Psoas muscle (tissue), 8 donors: ENCODE measurements at places on chromosomes 1 and 21. TPM values are rescaled to one million over a fixed set of nuclear protein-coding genes. Genes with fewer than 3 reads are reported as not detected.

GRCh38 chr1:22533244-22533895 lies 29.9 kb upstream of the EPHA8 start:
- no peak overlapping the region for H3K4me3 ChIP-seq
- H3K4me1 ChIP-seq, result no peaks in the 10 kb centered on the region
- no peaks in the 10 kb centered on the region for H3K27me3 ChIP-seq

DNA sequence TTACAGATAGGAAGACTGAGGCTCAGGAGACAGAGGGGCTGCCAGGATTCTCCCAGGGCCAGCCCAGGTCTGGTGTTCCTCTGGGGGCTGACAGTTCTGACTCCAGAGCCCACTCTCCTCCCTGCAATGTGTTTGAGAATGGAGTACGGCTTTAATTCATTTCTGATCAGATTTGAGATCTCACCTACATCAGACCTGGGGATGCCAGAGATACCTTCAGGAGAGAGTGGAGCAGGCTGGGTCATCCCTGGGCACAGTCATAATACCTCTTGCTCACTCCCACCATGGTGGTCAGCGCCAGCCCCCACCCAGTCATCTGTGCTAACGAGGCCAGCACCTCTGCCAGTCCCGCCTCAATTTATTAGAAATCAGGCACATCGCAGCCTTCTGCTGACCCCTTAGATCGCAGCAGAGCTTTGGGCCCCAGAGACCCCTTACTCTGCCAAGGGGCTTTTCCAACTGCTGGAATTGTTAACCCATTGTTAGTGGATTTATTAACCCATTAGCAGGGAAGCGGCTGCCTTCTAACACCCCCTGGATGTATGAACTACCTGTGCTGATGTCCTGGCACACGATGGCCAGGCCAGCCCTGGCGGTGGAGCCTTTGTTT lies 352.1 kb downstream of the MATN1 start:
- H3K4me1 ChIP-seq, result no peaks in the 10 kb centered on the region
- no peaks in the 10 kb centered on the region for H3K36me3 ChIP-seq
- no peak for DNase-seq
- H3K4me3 ChIP-seq, result no peak overlapping the region

- no peak overlapping the region for H3K27ac ChIP-seq
- no peaks in the 10 kb centered on the region for H3K27me3 ChIP-seq
- H3K4me3 ChIP-seq, result no peak overlapping the region
- H3K36me3 ChIP-seq, result no peaks in the 10 kb centered on the region
These were observed 173.3 kb downstream of the CAMTA1 start for GRCh38 chr1:6958407-6959030.

DNA sequence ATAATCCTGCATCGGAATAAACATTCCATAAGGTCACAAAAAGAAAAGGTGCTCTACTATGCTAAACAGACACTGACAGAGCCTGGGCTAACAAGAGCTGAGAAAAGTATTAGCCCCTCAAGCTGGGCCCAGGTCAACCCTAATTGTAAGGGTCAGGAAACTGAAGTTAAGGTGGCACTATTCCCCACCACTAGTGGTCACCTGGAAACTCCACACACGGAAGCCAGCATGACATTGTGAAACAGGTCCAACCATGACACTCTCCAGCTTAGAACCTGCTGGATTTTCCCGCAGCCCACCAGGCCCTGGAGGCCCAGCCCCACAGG lies 1.2 kb downstream of the PTTG1IP start:
- H3K27ac ChIP-seq, result peak overlapping the region; percentile 97
- H3K36me3 ChIP-seq, result no peaks in the 10 kb centered on the region
- no peak for DNase-seq
- H3K4me1 ChIP-seq, result peaks cover 62% of the 10 kb centered on the region
- H3K27me3 ChIP-seq, result no peaks in the 10 kb centered on the region

GRCh38 chr1:26384076-26384475 lies 11.5 kb upstream of the ZNF683 start:
- no peaks in the 10 kb centered on the region for H3K36me3 ChIP-seq
- H3K27ac ChIP-seq, result no peak overlapping the region
- H3K27me3 ChIP-seq, result peaks cover 5% of the 10 kb centered on the region
- no peak for DNase-seq
- no peaks in the 10 kb centered on the region for H3K4me1 ChIP-seq

GRCh38 chr1:110346690-110347089 lies 7.5 kb downstream of the RBM15 start:
- peaks cover 5% of the 10 kb centered on the region for H3K36me3 ChIP-seq
- H3K27ac ChIP-seq, result no peak overlapping the region
- no peaks in the 10 kb centered on the region for H3K27me3 ChIP-seq
- DNase-seq, result no peak
- H3K4me1 ChIP-seq, result peaks cover 94% of the 10 kb centered on the region
- H3K4me3 ChIP-seq, result peak overlapping the region; percentile 29

GRCh38 chr1:186424539-186424938 lies 36.4 kb downstream of the PDC start:
- H3K4me3 ChIP-seq, result no peak overlapping the region
- H3K4me1 ChIP-seq, result no peaks in the 10 kb centered on the region
- H3K36me3 ChIP-seq, result peaks cover 38% of the 10 kb centered on the region
- DNase-seq, result no peak
- no peaks in the 10 kb centered on the region for H3K27me3 ChIP-seq
- H3K27ac ChIP-seq, result no peak overlapping the region

DNA sequence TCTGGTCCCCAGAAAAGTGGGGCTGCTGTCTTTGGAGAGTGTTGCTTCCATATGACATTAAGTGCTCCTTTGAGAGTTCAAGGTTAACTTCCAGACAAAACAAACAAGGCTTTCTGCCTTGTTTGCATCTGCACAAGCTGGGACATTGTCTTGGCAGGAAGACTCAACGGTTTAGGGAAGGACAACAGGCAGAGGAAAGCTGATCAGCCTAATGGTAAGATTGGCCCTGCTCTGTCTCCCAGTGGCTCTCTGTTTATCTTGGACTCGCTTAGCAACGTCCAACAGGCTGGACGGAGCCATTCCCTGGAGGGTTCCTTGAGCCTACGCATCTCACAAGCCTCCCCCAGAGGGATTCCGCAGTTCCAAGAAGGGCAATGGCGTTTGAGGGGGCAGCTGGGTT lies 62.2 kb upstream of the SLC44A3 start:
- no peaks in the 10 kb centered on the region for H3K36me3 ChIP-seq
- H3K4me1 ChIP-seq, result no peaks in the 10 kb centered on the region
- no peak overlapping the region for H3K4me3 ChIP-seq

DNA sequence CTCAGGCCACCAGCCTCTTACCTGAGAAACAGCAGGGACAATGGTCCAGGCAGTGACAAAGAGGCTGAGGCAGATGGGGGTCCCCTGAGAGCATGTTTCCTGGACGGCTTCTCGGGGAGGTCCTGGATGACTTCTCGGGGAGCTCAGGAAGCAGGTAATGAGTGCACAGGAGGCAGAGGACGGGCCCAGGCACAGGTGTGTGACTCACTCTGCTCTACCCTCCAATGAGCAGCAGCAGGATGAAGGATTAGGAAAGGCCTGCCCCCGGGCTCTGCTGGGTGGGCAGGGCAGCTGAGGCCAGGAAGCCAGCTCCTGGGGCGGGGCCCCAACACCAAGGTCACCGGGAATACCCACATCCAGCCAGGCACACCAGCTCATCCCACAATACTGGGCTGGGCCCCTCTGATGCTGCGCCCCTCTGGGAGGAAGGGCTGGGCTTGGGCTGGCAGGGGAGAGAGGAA lies 17.2 kb upstream of the PTAFR start:
- peak; percentile 39 for DNase-seq
- H3K27me3 ChIP-seq, result no peaks in the 10 kb centered on the region
- no peaks in the 10 kb centered on the region for H3K4me1 ChIP-seq
- no peak overlapping the region for H3K4me3 ChIP-seq
- H3K27ac ChIP-seq, result no peak overlapping the region

DNA sequence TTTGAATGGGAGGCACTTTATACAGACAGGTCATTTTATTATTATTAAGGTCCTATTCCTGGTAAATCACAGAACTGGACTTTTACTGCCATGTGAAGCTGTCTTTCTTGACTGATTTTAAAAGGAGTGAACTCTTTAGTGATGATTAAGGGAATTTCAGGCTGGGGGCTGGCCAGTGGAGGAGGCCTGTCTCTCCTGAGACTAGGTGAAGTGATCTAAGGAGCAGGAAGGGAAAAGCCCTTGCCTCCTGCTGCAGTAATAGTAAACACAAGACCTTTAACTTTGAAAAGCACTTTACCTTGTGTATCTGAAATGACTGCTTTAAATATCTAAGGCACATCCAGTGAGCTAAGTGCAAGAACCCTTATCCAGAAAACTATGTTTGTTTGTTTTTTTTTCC lies 118.0 kb upstream of the SPAG17 start:
- no peak overlapping the region for H3K4me3 ChIP-seq
- H3K36me3 ChIP-seq, result no peaks in the 10 kb centered on the region
- peak overlapping the region; percentile 88 for H3K27ac ChIP-seq
- DNase-seq, result no peak

- H3K36me3 ChIP-seq, result no peaks in the 10 kb centered on the region
- H3K4me3 ChIP-seq, result no peak overlapping the region
- DNase-seq, result no peak
- H3K27ac ChIP-seq, result no peak overlapping the region
These were observed 143.5 kb downstream of the ELAVL4 start for GRCh38 chr1:50252196-50252595.

DNA sequence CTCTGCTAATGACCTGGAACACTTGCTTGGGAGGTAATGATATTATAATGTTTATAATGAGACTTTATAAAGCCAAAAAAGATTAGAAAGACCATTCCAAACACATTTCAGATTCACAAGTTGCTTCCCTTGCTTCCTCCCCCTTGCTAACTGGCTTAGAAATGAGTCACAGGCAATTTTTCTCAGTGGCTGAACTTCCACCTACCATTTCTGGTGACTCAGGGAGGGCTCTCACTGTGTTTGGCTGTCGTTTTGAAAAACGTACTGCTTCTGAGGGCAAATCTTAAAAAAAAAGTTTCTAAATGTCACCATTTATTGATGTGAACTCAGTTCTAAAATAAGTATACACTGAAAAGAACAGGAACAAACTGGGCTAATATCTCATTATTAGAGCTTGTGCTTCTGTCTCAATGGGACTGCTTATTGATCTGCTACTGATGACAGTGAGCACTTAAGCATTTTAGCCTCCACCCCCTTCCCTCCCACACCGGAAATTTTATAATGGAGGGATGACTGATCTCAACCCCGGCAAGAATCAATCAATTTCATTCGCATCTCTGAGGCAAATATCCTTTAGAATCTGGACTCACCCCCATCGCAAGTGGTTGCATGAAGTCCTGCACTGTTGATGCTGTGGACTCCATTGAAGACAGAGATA lies 278.3 kb downstream of the KCTD3 start:
- no peak overlapping the region for H3K4me3 ChIP-seq
- no peak for DNase-seq
- no peaks in the 10 kb centered on the region for H3K4me1 ChIP-seq
- H3K27me3 ChIP-seq, result no peaks in the 10 kb centered on the region
- no peaks in the 10 kb centered on the region for H3K36me3 ChIP-seq

GRCh38 chr1:121522061-121522759 lies 337.4 kb downstream of the SRGAP2C start:
- peaks cover 12% of the 10 kb centered on the region for H3K27me3 ChIP-seq
- H3K4me3 ChIP-seq, result no peak overlapping the region
- DNase-seq, result no peak
- H3K27ac ChIP-seq, result no peak overlapping the region
- H3K4me1 ChIP-seq, result no peaks in the 10 kb centered on the region

- no peaks in the 10 kb centered on the region for H3K4me1 ChIP-seq
- H3K36me3 ChIP-seq, result no peaks in the 10 kb centered on the region
- H3K4me3 ChIP-seq, result no peak overlapping the region
- H3K27ac ChIP-seq, result no peak overlapping the region
- H3K27me3 ChIP-seq, result no peaks in the 10 kb centered on the region
- DNase-seq, result no peak
These were observed 25.7 kb downstream of the GPR161 start for GRCh38 chr1:168110896-168111545.

- no peak overlapping the region for H3K4me3 ChIP-seq
- no peak for DNase-seq
- no peaks in the 10 kb centered on the region for H3K4me1 ChIP-seq
- H3K36me3 ChIP-seq, result no peaks in the 10 kb centered on the region
- no peak overlapping the region for H3K27ac ChIP-seq
These were observed 204.4 kb downstream of the TRABD2B start for GRCh38 chr1:47792779-47793178.

- no peak overlapping the region for H3K4me3 ChIP-seq
- no peaks in the 10 kb centered on the region for H3K4me1 ChIP-seq
- no peak overlapping the region for H3K27ac ChIP-seq
These were observed 26.4 kb upstream of the LRRC8D start for GRCh38 chr1:89794406-89794805.

Gene SH3BGR
- 167 TPM for total RNA-seq

Gene EDARADD
- 0.25 TPM for total RNA-seq

Gene ZBTB40
- 10.6 TPM for total RNA-seq

Gene SMPDL3B
- total RNA-seq, result not detected

Gene RGS8
- not detected for total RNA-seq

Gene CRNN
- not detected for total RNA-seq

Gene AMY2A
- not detected for total RNA-seq

Gene SPRR2G
- not detected for total RNA-seq

Gene ADAMTS4
- 8.9 TPM for total RNA-seq

Gene FMO5
- 0.89 TPM for total RNA-seq
